NCI-H82 (cell line): ENCODE measurements at places on chromosomes 3 and 15.

DNA sequence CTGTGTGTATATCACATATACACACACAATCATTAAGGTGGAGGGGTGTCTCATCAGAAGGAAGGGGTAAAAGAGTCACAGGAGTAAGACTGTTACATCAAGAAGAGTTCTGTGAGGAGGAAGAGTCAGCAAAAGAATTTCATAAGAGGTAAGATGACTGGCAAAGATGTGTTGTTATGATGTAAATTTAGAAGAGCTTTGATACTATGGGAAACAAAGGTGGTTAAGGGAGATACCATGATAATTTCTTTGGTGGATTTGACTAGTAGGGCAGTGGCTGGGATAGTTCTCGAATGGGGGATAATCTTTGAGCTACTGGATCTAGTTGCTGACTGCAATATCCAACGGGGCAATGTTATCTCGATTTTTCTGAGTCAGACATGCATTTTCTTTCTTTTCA, 61.6 kb downstream of the STAG1 start:
- no peak for DNase-seq

DNA sequence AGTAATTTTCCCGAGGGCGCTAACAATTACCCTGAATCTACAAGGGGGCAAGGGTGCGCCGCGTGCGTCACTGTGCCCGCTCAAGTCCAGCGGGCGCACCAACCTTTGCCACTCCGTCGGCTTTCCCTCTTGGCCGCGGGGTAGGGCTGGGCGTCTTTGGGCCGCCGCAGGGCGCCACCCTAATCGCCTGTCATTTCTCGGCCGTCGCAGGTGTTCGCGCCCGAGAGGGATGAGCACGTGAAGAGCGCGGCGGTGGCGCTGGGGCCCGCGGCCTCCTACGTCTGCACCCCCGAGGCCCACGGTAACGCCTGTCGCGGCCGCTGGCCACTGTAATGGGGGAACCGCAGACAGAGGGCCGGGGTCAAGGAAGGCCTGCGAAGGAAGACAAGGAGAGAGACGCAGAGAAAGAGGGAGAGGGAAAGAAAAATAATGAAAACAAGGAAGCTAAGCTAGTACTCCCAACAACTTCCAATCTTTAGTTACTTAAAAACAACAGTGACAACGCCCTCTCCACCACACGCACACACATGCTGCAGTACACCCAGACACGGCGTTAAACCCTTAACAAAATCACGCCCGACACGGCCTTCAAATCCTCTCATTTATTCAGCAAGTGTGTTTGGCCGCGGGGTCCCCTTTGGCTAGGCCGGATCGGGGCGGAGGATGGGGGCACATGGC, 3.8 kb downstream of the SKOR1 start:
- no peak for DNase-seq

GRCh38 chr15:75452364-75452864, 924 bp upstream of the SIN3A start:
- peak; percentile 89 for DNase-seq

- DNase-seq, result no peak
Observed at GRCh38 chr15:60798821-60799220, 319.9 kb upstream of the ICE2 start.

- no peak for DNase-seq
Observed at GRCh38 chr3:8619548-8619947, 25.1 kb downstream of the SSUH2 start.

DNA sequence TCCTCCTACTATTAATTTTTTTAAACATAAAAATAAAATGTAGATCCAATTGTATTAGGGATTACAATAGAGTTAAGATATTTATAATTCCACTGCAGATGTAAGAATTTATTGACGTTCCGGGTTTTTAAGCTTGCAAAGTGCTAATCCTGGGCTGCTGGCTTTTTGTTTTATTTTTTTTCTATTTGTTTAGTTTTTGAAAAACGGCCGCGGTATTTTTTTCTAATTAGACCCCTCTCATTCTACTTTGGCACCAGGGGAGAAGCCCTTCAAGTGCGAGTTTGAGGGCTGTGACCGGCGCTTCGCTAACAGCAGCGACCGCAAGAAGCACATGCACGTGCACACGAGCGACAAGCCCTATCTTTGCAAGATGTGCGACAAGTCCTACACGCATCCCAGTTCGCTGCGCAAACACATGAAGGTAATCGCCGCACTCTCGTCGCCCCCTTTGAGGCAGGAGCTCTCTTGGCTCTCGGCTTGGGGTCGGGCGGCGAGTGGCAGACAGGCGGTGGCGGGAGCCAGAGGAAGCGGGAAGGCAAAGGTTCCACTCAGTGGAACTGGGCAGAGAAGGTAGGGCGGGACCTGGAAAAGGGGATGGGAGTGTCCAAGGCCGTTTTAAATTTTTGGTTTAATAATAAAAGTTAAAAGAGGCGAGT, 3.2 kb downstream of the ZIC1 start:
- no peak for DNase-seq

GRCh38 chr3:197308591-197308990, 10.2 kb upstream of the DLG1 start:
- DNase-seq, result no peak

DNA sequence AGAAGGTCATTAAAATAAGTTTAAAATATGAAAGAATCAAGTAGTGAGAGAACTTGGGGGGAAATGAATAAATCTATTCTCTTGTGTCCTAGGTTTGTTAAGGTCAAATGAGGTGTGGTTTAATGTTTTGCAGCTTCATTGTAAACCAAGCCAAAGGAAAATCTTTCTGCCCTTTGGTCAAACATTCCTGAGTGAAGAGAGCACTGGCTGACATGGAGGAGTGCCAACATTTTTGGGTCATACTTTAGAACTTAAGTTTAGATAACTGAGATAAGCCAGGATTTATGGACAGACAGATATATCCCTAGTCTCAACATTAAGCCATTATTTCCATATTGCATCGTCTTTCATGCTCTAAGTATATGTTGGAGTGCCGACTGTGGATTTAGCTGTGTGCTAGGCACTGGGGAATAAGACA, 66.4 kb downstream of the PTPRG start:
- DNase-seq, result no peak

GRCh38 chr3:183984749-183985729, 32.6 kb downstream of the ABCC5 start:
- no peak for DNase-seq

DNA sequence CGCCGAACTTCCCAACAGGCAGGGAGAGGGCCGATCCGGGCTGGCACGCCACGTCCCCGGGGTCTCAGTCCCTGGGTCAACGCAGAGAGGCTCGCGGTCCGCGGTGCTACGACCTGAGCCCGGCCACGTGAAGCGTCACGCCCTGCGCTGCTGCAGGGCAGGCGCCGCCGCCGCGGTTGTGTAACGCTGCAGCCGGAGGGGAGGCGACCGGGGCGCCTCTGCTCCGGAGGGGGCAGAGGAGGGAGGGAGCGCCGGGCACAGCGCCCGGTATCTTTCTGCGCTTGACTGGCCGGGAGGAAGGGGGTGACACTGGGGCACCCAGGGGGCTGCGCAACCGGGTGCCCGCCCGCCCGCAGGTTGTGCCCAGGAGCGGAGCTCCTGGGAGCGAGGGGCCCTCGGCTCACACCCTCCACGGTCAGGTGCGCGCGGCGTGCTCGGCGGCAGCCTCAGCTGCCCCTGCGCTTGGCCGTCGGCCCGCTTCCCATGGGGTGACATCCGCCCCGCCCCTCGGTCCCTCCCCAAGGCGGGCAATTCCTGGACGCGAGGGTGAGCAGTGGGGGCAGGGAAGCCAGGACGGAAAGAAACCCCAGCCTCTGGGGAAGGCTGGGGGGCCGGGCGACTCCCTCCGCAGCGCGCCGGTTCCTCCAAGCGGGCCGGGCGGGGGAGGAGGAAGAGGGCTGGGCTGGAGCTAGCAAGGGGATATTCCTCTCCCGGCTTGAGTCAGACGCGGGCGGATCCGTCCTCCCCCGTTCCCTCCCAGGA, 852 bp upstream of the BHLHE40 start:
- DNase-seq, result peak; percentile 92

DNA sequence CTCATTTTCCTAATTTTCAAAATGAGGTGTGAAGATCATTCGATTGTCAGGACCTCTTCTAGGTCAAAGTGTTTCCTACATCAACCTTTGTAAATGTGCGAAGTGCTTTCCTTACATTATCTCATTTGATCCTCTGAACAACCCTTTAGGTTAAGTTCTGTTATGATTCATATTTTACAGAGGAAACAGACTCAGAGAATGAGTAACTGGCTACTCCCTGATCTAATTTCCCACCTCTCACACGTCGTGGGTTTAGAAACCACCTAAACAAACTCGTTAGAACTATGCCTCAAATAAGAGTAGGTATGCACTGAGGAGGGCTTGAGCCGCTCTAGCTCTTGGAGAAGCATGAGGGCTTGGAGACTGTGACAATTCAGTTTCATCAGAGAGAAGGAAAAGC, 148.6 kb downstream of the CD47 start:
- DNase-seq, result no peak

GRCh38 chr3:61414456-61414855, 146.9 kb upstream of the PTPRG start:
- DNase-seq, result no peak

GRCh38 chr15:99671926-99672635, 61.2 kb downstream of the LYSMD4 start:
- no peak for DNase-seq

GRCh38 chr3:5607581-5607980, 420.1 kb downstream of the EDEM1 start:
- no peak for DNase-seq

DNA sequence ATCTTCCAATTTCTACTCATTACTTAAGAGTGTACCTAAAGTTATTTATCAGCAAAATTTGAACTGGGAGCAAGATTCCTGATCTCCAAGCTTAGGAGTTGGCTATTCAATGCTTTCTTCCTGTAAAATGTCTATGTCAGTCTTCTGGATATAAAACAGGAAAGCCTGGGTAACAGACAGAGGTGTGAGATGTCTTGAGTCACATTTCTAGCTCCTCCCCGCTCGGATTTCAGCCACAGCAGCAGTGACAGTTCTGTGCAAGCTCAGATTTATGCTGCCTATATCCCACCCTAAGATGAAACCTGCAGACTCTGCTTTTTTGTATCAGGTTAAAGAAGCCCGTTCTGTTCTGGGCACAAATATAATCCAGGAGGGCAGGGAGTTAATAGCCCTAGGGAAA, 2.1 kb upstream of the ARMC8 start:
- DNase-seq, result peak; percentile 19

- DNase-seq, result no peak
Observed at GRCh38 chr3:7934362-7934761, 567.3 kb upstream of the LMCD1 start.
